Aorta (tissue), 5 donors: ENCODE measurements at places on chromosomes 13 and 19.

DNA sequence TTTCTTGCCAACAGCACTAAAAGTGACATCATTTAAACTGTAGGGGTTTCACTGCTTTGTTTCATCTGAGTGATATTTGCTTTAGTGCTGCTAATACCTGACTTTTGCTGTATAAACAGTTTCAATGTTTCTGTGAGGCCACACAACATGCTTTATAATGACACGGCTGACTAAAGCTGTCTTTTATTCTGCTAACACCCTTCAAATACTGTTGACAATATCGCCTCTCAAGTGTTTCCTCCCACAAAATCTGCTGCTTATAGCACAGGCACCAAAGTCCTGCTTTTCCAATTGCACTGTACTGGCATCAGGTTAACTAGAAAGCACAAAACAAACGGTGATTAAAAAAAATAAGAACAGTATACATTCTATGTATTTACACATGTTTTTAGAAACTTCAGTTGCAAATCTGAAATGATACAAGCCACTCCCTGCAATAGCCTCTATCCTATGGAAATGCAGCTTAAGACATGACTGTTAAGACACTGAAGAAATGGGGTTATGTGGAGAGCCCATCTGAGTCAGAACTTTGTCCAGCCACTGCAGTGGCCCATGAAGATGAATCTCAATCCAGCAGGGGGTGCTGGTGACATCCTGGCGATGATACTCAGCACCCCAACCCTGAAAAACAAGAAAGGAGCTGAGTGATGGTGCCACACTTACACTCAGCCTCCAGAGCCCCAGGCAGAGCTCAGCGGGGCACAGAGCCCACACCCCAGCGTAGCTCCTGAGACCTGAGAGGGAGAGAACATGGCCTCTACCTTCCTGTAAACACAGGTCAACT is 29.4 kb downstream of the RFXAP start:
- DNase-seq: no peak

DNA sequence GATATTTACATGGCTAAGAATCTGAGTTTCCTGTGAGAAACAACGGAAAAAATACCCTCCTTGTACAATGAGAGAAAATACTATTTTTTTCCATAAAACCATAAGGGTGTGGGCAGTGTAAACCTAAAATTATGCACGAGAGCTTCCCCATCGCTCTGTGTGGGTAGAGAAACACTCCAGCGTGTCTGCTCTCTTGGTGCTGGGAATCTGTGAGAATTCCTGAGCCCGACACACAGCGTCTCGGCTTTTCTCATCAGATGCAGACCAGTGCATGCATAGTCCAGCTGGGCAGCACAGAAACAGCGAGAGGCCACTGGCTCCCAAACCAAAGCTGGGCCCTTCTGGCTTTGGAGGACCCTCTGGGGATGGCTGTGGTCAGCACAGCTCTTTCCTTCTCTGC is 12.0 kb downstream of the PLPP2 start:
- no peak for DNase-seq

DNA sequence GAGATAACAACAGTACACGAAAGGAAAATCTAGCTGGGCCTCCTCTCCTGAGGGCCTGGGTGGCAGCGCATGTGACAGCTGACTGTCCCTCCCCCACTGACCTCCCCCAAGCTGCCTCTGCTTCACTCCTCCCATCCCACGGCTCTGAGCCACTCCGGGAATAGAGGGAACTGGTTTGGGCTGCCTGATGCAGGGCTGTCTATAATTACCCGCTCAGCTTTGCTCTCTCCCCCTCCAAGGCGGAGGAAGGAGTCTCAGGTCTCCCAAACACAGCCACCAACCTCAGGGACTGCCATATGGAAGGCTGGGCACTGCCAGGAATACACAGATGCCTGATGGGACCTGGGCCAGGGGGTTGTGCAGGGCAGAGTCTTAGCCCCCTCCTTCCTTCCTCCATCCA is 7.9 kb downstream of the NAPA start:
- no peak for DNase-seq

DNA sequence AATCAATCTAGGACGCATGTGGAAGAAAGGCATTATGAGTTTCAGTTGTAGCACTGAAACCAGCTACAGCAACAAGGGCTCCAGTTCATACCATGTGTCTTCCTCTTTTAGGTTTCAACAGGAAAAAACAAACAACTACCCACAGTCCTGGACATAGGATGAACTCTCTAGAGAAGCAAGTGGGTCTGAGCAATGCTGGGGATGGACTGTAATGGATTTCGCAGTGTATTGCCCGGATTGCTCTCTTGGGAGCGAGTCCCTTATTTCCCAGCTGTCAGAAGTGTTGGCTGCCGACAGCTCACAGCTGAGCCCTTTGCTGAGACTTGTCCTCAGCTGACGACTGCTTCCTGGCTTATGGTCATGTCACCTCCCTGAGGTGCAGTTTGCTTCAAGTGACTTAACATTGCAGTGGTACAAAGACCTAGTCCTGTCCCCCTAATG is 12.1 kb upstream of the MYCBP2 start:
- DNase-seq: no peak

DNA sequence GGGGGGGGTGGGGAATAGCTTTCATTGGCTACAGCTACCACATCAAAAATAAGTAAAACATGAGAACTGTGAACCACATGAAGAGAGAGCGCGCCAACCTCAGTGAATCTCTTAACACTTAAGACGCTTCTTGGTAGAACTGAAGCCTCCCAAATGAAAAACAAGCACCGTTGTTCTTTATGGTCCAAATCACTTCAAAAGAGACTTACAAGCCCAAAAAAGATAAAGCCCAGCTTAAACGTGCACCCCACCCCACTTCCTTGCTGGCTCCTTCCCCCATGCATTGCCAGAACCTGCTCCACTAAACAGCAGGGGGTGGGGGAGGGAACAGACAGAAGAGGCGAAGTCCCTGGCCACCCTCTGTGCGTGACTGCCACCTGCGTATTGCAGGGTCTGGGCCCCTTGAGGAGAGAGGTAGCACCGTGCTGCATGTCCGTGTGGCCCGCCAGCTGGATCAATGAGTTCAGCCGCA is 479.1 kb downstream of the FOXO1 start:
- DNase-seq: no peak

DNA sequence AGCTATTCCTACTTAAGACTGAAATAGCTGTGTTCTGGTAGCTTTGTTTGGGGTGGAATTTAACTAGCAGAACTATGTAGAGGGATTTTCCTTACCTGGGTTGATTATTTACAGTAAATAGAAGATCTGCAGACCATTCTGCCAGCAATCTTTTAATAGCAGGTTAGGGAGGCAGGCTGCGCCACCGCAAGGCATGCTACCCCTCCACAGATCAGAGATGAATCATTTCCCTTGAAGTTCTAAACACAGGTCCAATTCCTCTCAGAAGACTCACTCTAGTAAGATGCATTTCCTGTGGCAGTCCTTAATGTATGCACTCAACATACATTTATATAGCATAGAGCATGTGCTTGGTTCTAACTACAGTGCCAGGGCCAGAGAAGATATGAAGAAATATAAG is 109.0 kb downstream of the TNFRSF19 start:
- DNase-seq: no peak

- no peak for DNase-seq
Observed at GRCh38 chr13:39374741-39375189, 228.2 kb downstream of the LHFPL6 start.

GRCh38 chr13:38821770-38822551 is 135.1 kb downstream of the FREM2 start:
- no peak for DNase-seq

DNA sequence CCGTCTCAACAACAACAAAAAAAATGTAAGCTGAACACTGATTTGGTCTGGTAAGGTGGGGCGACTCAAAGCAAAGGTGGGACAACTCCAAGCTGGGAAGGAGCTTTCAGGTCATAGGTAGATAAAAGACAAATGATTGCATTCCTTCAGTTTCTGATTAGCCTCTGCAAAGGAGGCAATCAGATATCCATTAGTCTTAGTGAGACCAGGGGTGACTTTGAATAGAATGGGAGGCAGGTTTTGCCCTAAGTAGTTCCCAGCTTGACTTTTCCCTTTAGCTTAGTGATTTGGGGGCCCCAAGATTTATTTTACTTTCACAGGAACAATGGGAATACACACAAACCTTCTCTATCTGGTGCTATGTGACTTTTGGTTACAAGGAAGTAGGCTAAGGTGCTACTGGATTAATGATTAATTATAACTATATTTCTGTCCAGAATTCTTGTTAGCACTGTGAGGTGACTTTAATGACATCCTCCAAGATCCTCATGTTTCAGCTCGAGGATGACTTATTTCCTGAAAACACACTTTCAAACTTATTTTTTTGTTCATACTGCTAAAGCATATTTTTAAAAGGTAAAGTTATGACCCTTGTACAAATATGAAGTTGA is 10.6 kb upstream of the MTRF1 start:
- DNase-seq: no peak

GRCh38 chr13:43483930-43484329 is 302.8 kb downstream of the ENOX1 start:
- DNase-seq: no peak

GRCh38 chr19:48818234-48818820 is 7.5 kb upstream of the BCAT2 start:
- DNase-seq: no peak

DNA sequence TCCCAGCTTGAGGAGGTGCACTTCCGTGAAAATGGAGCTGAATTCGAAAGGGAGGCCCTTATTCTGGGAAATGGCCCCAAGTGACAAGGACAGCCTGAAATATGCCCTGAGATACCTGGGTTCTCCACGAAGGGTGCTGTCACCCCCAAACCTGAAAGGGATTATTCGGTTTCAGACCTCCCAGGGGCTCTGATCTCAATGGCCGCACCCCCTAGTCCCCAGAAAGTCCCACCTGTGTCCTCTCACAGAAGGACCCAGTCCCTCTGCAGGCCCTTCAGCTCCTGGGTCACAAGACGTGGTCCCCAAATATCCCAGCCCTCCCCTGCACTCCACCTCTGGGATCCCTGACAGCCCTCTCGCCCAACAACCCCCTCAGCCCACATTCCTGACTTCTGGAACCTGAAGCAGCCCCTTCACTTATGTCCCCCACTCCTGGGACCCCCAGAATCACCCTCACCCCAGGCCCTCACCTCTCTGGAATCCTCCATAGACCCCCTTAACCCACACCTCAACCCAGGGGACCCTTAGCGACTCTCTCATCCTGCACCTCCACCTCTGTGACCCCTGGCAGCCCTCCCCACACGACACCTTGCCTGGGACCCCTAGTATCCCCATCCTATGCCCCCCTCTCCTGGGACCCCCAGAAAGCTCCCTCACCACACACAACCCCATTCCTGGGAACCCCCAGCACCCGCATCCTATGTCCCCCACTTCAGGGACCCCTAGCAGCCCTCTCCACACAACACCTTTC is 606 bp downstream of the SYNGR4 start:
- no peak for DNase-seq

GRCh38 chr13:113532156-113532806 is 41.8 kb upstream of the DCUN1D2 start:
- no peak for DNase-seq

- DNase-seq: no peak
Observed at GRCh38 chr19:15291089-15291488, 41.2 kb downstream of the BRD4 start.

DNA sequence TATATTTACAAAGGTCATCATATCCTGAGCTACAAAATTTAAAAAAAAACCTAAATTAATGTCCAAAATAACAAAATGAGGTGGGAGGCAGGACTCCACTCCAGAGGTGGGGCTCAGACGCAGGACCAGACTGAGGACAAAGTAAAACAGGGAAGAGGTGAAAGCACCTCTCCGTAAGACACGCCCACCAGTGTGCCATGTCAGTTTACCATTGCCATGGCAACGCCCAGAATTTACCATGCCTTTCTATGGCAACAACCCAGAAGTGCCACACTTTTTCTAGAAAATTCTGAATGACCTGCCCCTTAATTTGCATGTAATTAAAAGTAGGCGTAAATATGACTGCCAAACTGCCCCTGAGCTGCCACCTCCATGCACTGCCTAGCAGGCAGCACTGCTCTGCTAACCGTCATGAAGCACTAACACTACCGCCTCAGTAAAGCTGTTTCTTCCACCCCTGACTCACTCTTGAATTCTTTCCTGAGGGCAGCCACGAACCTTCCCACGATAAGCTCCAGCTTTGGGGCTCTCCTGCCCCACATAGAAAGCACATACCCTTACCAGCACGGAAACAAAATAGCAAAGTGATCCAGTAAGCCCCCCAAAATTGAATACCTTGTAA is 22.3 kb upstream of the PDCD5 start:
- no peak for DNase-seq

- DNase-seq: no peak
Observed at GRCh38 chr13:33011828-33012470, 4.3 kb upstream of the KL start.

GRCh38 chr19:57900311-57900710 is 11.5 kb upstream of the ZNF814 start:
- DNase-seq: no peak

- no peak for DNase-seq
Observed at GRCh38 chr19:39540333-39540673, 342 bp upstream of the EID2 start.

- DNase-seq: no peak
Observed at GRCh38 chr13:108056278-108056677, 159.1 kb downstream of the LIG4 start.

- DNase-seq: no peak
Observed at GRCh38 chr13:34914416-34914815, 27.7 kb upstream of the NBEA start.

DNA sequence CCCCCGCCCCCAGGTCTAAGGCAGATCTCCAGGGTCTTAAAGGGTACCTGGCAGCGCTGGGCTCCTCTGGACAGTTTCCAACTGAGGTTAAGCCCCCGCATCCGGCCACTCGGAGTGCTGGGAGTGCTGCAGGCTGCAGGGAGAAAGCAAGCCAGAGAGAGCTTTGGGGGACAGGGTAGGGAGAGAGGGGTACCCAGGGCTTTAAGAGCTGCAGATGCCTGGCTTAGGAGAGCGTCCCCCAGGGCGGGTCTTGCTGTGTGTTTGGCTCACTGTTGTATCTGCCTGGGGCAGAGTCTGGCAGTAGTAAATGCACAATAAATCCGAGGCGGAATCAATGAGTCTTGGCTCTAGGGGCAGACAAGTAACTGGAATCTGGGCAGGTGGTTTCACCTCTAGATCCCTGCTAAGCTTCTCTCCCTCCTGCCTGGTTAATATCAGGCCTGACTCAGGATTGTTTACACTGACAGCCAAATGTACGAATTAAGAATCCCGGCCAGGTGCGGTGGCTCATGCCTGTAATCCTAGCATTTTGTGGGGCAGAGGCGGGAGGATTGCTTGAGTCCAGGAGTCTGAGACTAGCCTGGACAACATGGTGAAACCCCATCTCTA is 798 bp upstream of the COX6B2 start:
- DNase-seq: no peak

DNA sequence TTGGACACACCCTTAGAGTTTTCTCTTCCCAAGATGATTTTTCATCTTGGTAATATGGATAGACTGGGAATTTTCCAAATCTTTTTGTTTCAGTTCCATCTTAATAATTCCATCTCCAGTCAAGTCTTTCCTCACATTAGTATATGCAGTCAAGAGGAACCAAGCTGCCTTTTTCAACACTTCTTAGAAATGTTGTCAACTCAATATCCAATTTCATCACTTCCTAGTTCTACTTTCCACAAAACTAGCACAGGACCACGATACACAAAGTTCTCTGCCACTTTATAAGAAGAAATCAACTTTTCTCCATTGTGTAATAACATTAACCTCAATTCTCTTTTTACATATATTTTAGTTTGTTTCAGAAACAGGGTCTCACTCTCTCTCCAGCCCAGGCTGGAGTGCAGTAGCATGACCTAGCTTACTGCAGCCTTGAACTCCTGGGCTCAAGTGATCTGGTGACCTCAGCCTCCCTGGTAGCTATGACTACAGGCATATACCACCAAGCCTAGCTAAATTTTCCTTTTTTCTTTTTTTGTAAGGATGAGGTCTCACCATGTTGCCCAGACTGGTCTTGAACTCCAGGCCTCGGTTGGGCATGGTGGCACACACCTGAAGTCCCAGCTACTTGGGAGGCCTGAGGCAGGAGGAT is 15.5 kb downstream of the ZNF443 start:
- no peak for DNase-seq
